ENCODE measurements at places on chromosomes 5 and 9.

GRCh38 chr5:170416526-170416925, 27.4 kb upstream of the KCNMB1 start:
- DNase-seq = no peak

- no peak for DNase-seq
These were observed 39.8 kb downstream of the RAPGEF1 start for GRCh38 chr9:131700076-131700475.

DNA sequence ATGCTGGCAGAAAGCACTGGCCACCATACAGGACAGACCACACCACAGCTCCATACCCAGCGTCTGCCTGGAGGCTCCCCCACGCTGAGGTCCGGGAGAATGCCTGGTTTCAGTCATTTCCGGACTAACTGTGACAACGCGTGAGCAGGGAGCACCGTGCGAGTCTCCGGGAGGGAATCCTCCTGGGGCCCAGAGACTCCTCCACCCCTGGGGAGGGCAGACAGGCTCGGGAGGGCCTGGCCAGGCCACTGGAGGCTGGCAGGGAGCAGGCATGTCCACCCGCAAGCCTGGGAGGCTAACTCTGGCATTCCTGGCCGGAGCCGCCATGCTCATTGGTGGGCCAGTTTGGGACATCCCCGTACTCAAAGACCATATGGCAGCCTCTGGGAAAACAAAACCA, 6.5 kb downstream of the BRD3OS start:
- peak; percentile 63 for DNase-seq

GRCh38 chr5:155402927-155403640, 389.5 kb downstream of the KIF4B start:
- DNase-seq = no peak

DNA sequence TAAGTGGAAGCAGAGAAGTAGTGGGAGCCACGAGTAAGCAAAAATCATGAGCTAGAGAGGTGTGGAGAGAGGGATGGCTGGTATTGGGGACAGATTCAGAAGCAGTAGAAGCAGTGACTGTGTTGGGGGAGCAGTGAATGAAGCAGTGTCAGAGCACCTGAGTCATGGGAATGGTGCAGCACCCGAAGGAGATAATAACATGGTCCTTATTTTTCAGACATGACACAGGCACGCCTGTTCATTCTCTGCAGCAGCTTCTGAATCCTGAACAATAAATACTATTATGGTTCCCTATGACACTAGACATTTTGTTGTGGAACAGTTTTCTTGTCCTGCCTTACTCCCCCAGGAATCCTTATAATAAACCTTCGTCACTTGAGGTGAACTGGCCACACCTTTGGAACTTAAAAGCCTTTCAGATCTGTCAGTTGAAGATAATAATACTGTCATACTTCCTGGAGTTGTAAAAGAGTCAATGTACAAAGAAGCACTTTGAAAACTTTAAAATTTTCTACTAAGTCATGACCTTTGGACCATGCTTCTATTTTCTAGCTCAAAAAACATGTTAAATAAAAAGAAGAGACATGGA, 7.0 kb upstream of the RASA1 start:
- DNase-seq = no peak

DNA sequence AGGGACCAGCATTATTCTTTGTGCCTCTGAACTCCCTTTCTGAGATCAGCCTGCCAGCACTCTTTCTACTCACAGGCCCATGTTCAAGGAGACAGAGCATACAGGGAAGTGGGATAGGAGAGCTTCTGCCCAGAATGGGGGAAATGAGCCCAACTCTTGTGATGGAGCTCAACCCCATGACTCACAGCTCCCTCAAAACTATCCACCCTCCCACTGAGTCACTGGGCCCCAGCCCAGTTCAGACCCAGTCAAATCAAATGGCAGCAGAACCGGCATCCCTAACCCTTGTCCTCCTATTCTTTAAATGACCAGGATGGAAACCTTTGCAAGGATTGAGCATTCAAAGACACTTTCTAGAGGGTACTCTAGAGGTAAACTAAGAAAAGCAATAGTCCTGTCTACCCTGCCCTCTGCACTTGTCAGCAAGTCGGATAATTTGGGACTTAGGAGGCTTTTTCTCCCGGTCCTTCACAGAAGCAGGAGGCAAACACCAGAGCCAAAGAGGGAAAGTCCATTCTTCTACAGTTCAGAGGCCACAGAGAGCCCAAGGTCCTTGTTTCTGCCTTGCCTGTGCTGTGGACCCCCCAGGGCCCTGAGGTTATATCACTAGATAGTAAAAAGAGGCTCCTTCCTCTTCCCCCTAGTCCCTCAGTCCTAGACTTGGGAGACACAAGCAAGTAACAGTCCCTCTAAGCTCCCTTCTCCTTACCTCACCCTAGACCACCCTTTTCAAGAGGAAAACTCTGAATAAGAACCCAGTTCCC, 3.2 kb downstream of the ATOSB start:
- DNase-seq = no peak

- DNase-seq = peak; percentile 89
These were observed 34.2 kb downstream of the STC2 start for GRCh38 chr5:173293817-173294672.

DNA sequence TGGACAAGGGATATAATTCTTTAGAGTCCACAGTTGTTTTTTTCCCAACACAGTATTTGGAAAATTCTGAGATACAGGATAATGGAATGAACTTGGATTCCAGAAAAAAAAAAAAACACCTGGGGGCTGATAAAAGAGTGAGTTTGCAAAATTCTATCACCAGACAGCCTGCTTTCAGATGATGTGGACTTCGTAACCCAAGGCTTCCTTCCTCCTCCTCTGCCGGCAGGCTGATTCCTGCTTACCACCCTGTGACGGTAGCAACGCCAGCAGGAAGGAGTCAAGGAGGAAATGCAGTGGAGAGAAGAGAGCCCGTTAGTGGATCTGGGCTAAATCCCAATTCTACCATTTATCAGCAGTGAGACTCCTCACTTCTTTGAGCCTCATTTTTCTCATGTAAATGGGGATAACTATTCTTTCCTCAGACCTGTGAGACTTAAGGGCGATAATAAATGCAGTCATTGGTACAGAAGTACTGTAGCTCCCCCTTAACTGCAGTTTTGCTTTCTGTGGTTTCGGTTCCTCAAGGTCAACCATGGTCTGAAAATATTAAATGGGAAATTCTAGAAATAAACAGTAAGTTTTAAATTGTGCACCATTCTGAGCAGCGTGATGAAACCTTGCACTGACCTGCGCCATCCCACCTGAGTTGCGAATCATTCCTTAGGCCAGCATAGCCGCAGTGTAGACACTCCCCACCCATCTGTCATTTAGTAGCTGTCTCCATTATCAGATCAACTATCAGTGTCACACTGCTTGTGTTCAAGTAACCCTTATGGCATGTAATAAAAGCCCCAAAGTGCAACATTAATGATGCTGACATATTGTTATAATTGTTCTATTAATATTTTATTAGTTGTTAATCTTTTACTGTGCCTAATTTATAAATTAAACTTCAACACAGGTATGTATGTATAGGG, 71.4 kb downstream of the DCP2 start:
- no peak for DNase-seq

GRCh38 chr5:38874948-38875456, 29.2 kb downstream of the OSMR start:
- DNase-seq = no peak

DNA sequence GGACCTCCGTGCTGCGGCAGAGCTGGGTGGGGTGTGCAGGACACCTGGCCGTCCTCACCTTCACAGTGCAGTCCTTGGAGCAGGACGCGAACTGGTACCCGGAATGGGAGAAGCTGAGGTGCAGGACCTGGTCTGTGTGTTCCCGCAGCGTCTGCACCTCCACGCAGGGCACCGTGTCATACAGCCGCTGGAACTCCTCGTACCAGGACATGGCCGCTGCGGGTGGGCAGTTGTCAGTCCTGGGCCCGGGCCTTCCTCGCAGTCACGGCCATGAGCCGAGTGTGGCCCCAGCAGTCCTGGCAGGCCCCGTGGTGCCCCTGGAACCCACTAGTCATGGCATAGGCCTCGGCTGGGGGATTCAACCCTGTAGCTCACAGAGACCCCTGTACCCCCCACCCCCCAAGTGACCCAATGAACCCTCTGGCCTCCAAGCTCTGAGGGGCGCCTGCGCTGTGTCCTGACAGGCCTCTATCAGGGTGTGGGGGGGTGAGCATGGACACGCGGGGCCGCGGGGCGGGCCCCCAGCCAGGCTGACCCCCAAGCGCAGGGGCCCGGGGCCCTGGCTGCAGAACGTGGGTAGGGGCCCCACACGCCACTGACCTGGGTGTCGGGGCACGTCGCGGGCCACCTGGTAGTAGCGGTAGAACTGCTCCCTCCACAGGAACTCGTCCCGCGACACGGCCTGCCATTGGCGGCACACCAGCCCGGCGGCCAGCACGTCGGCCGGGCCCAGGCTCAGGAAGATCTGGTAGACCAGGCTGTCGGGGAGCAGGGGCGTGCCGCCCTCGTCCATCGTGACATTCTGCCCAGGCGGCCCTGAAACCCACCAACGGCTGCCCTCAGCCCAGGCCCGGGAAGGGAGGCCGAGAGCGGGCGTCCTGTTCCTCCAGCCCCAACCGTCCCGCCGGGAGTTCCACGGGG, 987 bp downstream of the FBXW5 start:
- no peak for DNase-seq

DNA sequence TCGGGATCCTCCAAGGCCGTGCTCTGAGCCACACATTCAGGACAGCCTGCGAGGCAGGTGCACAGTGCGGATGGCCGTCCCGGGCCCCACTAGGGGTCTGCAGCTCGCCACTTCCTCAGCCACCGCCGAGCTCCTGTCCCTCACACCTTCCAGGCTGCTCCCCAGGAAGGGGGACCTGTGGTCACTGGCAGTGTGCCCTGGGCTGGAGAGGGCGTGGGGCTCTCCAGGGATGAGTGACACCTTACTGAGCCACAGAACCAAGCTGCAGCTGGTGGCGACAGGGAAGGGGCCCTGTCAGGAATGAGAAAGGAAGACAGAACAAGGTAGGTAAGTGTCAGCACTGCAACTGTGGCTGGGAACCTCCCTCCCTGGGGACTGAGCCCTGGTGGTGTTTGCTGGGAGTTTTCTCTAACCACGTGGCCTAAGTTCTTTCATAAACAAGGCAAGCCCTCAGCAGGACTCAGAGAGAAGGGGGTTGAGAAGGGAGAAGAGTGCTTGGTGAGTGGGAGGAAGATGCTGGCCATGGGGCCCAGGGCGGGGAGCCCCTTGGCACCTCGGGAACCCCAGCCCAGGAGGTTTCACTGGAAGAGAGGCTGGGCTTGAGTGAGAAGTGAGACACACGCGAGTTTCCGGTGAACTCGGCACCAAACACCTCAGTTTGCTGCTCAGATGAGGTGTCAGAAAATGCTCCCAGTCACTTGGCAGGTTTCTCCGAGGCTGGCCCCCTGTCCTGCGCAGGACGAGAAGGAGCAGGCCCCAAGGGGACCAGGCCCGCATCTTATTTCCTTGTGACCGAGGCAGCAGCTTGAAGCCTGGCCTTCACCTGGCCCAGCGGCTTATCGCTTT, 5.2 kb downstream of the IL13 start:
- DNase-seq = no peak

Measured in Right ventricle myocardium inferior (tissue), 1 donor.